Activated B cell treated with CpG ODN at 0.5 μM for 24 hours (primary cell): ENCODE measurements at places on chromosomes 7 and 10.
A peak's percentile ranks its signal among the peaks of the same experiment; 100 is the strongest.

GRCh38 chr7:39458061-39458745 is 108.0 kb upstream of the YAE1 start:
- no peak overlapping the region for H3K27ac ChIP-seq
- peaks cover 5% of the 10 kb centered on the region for H3K27me3 ChIP-seq
- DNase-seq = no peak
- no peaks in the 10 kb centered on the region for H3K36me3 ChIP-seq

DNA sequence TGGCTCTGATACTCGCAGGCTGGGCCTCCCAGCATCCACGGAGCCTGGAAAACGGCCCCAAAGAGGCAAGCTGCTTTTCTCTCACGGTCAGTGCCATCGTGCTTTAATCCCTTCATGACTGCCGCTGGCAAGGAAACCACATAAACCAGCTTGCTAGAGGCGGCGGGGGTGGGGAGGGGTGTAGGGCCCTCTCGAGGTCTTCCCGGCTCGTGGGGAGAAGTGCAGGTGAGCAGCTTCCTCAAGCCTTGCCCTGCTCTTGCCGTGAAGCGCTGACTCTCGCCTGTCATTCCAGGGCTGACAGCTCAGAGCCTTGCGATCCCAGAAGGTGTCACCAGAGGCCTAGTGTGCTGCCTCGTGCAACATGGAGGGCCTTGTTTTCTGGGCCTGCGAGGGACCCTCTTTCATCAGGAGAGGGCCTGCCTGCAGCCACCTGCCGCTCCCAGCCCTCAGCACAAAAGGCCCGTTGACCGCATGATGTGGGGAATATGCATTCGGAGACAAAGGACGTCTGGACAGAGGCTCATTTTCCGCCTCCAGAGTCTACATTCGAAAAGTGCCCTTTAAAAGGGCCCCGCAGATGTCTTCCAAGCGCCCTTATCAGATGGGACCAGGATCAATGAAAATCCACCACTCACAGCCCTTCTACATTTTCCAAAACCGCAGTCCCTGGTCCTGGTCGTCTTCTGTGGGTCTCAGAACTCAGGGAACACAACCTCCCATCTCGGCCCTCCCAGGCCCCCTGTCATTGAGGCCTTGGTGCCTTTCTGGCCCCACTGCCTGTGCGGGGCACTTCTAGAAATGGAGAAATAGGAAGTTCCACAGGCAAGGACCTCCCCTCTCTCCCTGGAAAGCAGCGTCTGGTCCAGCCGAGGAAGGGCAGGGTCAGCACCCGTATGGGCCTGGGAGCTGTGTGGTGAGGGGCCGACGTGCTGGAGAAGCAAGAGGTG is 58.7 kb downstream of the ZRANB1 start:
- no peak overlapping the region for H3K4me3 ChIP-seq
- no peaks in the 10 kb centered on the region for H3K36me3 ChIP-seq
- no peak for DNase-seq

- peaks cover 5% of the 10 kb centered on the region for H3K4me1 ChIP-seq
- DNase-seq = no peak
- H3K27me3 ChIP-seq = no peaks in the 10 kb centered on the region
- H3K36me3 ChIP-seq = peaks cover 37% of the 10 kb centered on the region
- H3K27ac ChIP-seq = no peak overlapping the region
- no peak overlapping the region for H3K4me3 ChIP-seq
Observed at GRCh38 chr7:143387156-143387975, 6.2 kb downstream of the ZYX start.

DNA sequence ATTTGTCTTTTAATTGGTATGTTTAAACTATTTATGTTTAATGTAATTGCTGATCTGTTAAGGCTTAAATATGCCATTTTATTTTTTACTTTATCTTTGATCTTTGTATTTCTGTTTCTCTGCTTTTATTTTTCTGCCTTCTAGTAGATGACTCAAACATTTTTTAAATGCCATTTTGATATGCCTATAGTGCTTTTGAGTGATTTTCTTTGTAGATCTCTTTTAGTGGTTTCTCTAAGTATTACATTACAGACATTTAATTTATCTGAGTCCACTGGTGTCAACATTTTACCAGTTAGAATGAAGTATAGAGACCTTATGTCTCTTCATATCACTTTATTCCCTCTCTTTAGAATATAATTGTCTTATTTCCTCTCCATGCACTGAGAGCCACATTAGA is 32.7 kb downstream of the IL6 start:
- no peak overlapping the region for H3K4me3 ChIP-seq
- no peaks in the 10 kb centered on the region for H3K27me3 ChIP-seq
- H3K4me1 ChIP-seq = peaks cover 3% of the 10 kb centered on the region
- no peak overlapping the region for H3K27ac ChIP-seq

DNA sequence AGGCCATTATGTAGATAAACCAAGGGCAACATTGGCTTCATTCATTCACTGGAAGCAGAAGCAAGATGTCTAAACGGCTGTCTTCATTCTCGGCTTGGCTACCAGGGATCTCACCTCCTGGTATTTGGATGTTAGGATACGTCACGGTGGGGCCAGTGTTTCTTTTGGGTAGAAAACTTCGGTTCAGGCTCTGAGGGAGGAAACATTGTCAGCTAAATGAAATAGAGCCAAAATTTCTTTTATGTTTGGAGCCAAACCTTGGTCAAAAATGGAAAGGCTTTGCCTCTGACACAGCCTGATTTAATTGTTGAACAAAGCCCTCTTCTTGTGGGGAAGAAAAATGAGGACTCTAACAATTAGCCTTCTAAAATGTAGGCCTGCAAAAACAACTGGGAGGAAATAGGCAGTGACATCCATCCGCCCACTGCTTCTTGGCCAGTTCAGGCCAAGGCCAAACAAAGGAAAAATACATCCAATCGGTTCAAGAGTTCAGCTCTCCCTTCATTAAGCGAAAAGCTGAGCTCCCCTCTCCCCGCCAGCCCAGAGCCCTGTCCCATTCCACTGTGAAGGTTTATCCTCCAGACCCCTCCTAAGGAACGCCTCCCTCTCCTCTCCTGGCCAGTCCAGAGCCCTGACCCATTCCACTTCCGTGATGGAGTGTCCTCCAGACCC is 44.4 kb downstream of the PFKFB3 start:
- H3K27ac ChIP-seq = no peak overlapping the region
- H3K36me3 ChIP-seq = peaks cover 3% of the 10 kb centered on the region
- no peak for DNase-seq
- no peak overlapping the region for H3K4me3 ChIP-seq
- H3K27me3 ChIP-seq = no peaks in the 10 kb centered on the region
- peaks cover 3% of the 10 kb centered on the region for H3K4me1 ChIP-seq

- no peaks in the 10 kb centered on the region for H3K27me3 ChIP-seq
- no peak overlapping the region for H3K27ac ChIP-seq
- H3K4me1 ChIP-seq = peaks cover 26% of the 10 kb centered on the region
- no peak overlapping the region for H3K4me3 ChIP-seq
- no peak for DNase-seq
Observed at GRCh38 chr7:100021297-100021696, 5.9 kb downstream of the ZKSCAN1 start.

DNA sequence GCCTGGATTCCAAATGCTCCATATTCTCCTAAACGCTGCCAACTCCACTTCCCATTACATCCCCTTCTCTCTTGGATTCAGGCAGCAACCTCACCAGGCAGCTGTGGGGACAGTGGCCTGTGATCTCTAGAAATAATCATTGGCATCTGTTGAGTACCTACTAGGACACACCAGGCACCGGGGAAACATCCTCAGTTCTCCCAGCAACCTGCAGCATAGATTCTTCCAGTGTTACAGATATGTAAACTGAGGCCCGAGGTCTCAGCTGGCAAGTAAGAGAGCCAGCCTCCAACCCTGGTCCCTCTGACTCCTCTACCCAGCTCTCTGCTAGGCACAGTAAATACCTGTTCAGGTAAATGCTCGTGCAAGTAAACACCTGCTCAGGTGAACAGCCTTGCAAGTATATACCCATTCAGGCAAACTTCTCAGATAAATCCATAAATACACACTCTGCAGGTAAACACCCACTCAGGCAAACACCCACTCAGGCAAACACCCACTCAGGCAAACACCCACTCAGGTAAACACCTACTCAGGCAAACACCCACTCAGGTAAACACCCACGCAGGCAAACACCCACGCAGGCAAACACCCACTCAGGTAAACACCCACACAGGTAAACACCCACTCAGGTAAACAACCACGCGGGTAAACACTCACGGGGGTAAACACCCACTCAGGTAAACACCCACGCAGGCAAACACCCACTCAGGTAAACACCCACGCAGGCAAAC is 18.7 kb downstream of the ASB13 start:
- DNase-seq = no peak
- no peaks in the 10 kb centered on the region for H3K27me3 ChIP-seq
- peaks cover 25% of the 10 kb centered on the region for H3K4me1 ChIP-seq
- H3K36me3 ChIP-seq = no peaks in the 10 kb centered on the region
- H3K4me3 ChIP-seq = no peak overlapping the region

DNA sequence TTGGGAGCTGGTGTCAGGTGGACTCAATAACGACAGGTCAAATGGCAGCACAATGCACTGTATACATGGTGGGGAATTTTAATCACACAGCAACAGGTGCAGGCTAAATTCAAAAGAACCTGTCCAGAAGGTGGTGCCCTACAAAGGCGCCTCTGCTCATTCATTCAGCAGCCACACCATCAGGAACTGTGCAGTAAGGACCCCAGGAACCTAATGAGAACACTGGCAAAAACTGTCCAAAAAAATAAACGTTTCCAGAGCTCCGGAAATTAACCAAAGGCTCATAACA is 21.9 kb upstream of the CRYGN start:
- H3K36me3 ChIP-seq = peaks cover 30% of the 10 kb centered on the region
- no peak for DNase-seq
- no peaks in the 10 kb centered on the region for H3K4me1 ChIP-seq
- peaks cover 3% of the 10 kb centered on the region for H3K27me3 ChIP-seq
- no peak overlapping the region for H3K4me3 ChIP-seq

- H3K4me3 ChIP-seq = no peak overlapping the region
- no peaks in the 10 kb centered on the region for H3K4me1 ChIP-seq
- no peak overlapping the region for H3K27ac ChIP-seq
- DNase-seq = no peak
- peaks cover 18% of the 10 kb centered on the region for H3K27me3 ChIP-seq
Observed at GRCh38 chr7:155270861-155271260, 26.8 kb upstream of the INSIG1 start.

DNA sequence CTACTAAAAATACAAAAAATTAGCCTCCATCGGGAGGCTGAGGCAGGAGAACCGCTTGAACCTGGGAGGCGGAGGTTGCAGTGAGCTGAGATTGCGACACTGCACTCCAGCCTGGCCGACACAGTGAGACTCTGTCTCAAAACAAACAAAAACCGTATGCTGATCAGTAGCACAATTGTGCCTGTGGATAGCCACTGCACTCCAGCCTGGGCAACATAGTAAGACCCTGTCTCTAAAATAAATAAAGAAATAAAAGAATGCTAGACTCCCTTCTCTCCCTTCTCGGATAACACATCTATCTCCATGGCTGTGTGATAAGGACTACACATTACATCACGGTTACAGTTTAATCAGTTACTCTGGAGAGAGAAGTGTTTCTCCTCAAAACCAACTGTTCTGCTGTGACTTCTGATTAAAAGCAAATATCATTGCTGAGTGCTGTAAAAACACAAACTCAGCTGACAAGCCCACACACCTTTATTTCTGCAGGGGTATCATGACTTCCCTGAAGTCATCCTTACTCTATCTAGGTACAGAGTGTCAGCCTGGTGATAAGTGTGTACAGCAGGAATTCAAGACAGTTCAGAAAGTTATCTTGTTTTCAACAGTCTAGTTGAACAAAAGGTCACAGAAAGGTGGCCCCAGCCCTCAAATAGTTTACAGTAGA is 5.3 kb upstream of the ARHGAP19 start:
- DNase-seq = no peak
- H3K4me1 ChIP-seq = peaks cover 2% of the 10 kb centered on the region
- no peak overlapping the region for H3K4me3 ChIP-seq
- H3K36me3 ChIP-seq = no peaks in the 10 kb centered on the region
- H3K27me3 ChIP-seq = peaks cover 1% of the 10 kb centered on the region
- no peak overlapping the region for H3K27ac ChIP-seq

DNA sequence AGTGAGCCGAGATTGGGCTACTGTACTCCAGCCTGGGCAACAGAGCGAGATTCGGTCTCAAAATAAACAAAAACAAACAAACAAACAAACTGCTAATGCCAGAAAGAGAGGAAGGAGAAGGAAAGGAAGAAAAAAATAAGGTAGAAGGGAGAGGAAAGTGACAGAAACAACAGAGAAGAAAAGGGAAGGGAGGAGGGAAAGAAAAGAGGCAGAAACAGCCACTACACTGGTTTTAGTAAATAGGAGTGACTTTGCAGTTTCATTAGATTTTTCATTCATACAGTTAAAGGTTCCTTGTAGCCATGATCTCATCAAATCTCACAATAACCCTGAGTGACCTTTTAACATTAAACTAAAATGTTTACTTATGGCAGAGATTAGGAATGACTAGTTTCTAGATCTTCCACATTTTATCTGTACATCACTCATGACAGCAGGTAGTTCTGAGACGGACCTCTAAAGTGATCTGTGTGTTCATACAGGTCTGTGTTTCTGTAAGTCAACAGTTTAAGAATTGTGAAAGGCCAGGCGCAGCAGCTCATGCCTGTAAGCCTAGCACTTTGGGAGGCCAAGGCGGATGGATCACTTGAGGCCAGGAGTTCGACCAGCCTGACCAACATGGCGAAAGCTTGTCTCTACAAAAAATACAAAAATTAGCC is 191.3 kb upstream of the KLF14 start:
- H3K27ac ChIP-seq = peak overlapping the region; percentile 77
- no peak for DNase-seq
- H3K4me1 ChIP-seq = peaks cover 65% of the 10 kb centered on the region
- no peaks in the 10 kb centered on the region for H3K27me3 ChIP-seq
- H3K36me3 ChIP-seq = peaks cover 80% of the 10 kb centered on the region

DNA sequence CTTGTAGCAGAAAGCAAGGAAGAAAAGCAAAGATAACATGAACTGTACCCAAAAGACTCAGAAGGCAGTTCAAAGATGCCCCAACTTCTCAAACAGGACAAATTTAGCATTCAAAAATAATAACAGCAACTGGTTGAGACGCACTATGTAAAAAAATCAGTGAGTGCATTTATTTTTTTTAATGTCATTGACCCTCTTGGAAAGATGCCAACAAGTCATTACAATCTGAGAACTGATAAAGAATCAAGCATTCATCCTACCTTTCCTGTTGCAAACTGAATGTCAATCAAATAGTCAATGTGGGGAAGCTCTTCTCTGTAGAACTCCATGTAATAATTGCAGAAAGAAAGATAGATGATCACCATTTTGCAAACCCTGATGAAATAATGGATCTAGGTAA is 1.7 kb upstream of the CCDC186 start:
- DNase-seq = no peak
- no peak overlapping the region for H3K27ac ChIP-seq
- peak overlapping the region; percentile 19 for H3K4me3 ChIP-seq
- H3K27me3 ChIP-seq = peaks cover 5% of the 10 kb centered on the region
- H3K4me1 ChIP-seq = peaks cover 29% of the 10 kb centered on the region
- peaks cover 10% of the 10 kb centered on the region for H3K36me3 ChIP-seq

DNA sequence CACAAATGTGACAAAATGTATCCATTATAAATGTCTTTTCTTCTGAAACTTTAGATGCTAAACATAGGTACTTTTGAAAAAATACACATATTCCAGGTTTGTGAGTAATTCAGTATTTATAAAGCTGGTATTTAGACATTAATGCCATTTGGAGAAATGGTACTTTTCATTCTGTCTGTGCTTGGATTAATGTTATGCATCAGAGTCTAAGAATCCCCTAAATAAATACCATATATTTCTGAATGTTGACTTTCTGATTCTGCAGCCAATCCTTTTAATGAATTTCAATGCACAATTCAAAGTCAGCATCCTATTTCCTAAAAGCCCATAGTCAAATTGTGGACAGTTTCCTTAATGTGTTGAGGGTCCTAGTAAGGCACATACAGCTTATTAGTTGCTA is 145.0 kb downstream of the DKK1 start:
- no peak for DNase-seq
- no peaks in the 10 kb centered on the region for H3K36me3 ChIP-seq
- no peaks in the 10 kb centered on the region for H3K27me3 ChIP-seq
- H3K4me1 ChIP-seq = no peaks in the 10 kb centered on the region
- H3K27ac ChIP-seq = no peak overlapping the region
